Cardiac atrium fibroblast (primary cell): ENCODE measurements at places on chromosomes 6 and 20. TPM values are rescaled to one million over a fixed set of nuclear protein-coding genes. Genes with fewer than 3 reads are reported as not detected.

SLPI gene
- not detected in 2 replicates for total RNA-seq

GPR31 gene
- total RNA-seq: not detected in 2 replicates

SIRPD gene
- total RNA-seq: not detected in 2 replicates

SLC25A27 gene
- total RNA-seq: 0.90 and 2.3 TPM in 2 replicates
